ENCODE measurements at places on chromosomes 4 and X.
A peak's percentile ranks its signal among the peaks of the same experiment; 100 is the strongest.

GRCh38 chr4:8176547-8177399 is 18.2 kb upstream of the ABLIM2 start:
- DNase-seq, result peak; percentile 77

- DNase-seq, result no peak
These were observed 191.7 kb downstream of the TLL1 start for GRCh38 chr4:166064721-166065120.

DNA sequence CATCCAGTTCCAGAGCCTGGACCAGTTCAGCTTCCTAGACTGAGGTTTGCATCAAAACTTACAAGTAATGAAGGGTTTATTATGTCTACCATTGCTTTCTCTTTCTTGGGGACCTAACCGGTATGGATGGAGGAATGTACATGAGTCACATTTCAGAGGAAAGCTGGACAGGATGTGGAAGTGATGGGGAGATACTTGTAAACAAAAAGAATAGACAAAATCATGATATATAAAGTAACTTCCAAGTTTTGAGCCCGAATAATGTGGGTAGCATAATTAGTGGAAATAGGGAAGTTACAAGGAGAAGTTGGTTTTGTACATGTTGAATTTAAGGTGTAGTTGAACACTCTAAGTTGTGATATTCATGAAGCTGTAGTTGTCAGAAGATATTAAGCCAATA is 15.0 kb downstream of the FNIP2 start:
- no peak for DNase-seq

- no peak for DNase-seq
These were observed 898.8 kb downstream of the C4orf33 start for GRCh38 chr4:129994715-129995114.

- no peak for DNase-seq
These were observed 187.0 kb downstream of the AFAP1 start for GRCh38 chr4:7752649-7753048.

DNA sequence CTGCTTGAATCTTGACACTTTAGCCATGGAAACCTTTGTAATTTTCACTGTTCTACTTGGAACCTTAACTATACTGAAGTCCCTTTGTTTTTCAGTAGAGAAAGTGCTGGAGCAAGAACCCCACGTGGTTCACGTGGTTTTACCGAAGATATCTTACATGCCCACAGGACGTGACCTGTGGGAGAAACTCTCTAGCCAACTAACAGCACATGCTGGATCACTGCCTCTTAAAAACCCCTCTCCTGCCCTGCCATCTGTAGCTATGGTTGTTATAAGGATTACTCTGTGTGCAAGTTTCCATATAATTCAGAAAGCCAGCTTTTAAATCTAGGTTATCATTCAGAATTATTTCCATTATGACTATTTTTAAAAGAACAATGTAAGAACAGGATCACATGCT is 30.2 kb downstream of the SPANXD start:
- DNase-seq, result no peak

DNA sequence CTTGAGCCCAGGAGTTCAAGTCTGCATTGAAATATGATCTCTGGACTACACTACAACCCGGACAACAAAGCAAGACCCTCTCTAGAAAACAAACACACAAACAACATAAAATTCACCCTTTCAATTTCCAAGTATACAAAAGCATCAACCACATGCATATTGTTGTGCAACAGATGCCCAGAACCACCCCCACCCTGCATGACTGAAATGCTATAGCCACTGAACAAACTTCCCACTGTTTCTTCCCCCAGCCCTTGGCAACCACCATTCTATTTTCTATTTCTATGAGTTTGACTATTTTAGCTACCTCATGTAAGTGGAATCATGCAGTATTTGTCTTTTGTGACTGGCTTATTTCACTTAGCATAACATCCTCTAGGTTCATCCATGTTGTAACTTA is 14.2 kb upstream of the C4orf51 start:
- no peak for DNase-seq

DNA sequence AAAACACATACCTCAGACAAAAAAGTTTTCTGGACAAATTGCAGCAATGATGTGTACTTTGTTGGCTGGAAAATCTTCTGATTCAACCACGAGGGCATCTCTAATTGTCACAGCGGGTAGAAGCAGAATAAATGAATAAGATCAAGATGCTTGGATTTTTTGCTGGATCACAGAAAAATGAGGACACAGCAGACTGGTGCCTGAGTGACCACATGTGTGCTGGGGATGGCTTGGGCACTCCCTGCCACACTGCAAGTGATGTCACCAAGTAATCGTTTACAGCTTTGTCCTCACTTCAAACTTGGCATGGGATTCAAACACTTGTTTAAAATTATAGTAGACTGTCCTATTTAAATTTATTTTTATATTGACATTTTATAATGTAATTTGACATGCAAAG is 557.0 kb downstream of the SPRY1 start:
- DNase-seq, result no peak

- DNase-seq, result no peak
These were observed 89.9 kb downstream of the PTPN13 start for GRCh38 chr4:86683983-86684382.

DNA sequence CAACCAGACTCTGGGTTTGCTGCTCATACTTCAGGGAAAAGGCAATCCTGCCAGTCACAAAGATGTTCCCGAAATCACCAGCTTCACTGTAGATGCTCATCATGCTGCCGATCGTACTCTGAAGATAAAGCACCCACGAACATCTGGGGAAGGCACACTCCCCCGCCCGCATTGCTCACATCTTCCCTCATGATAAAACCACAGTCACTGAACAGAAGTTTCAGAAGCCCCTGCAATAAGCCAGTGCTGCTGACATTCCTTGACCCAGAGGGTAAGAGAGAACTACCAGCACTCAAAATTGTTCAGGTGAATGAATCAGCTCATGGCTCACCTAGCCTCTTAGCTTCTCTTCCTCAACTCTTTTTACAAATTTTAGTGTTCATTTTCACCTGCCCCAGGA is 43.1 kb downstream of the SRPX2 start:
- no peak for DNase-seq

DNA sequence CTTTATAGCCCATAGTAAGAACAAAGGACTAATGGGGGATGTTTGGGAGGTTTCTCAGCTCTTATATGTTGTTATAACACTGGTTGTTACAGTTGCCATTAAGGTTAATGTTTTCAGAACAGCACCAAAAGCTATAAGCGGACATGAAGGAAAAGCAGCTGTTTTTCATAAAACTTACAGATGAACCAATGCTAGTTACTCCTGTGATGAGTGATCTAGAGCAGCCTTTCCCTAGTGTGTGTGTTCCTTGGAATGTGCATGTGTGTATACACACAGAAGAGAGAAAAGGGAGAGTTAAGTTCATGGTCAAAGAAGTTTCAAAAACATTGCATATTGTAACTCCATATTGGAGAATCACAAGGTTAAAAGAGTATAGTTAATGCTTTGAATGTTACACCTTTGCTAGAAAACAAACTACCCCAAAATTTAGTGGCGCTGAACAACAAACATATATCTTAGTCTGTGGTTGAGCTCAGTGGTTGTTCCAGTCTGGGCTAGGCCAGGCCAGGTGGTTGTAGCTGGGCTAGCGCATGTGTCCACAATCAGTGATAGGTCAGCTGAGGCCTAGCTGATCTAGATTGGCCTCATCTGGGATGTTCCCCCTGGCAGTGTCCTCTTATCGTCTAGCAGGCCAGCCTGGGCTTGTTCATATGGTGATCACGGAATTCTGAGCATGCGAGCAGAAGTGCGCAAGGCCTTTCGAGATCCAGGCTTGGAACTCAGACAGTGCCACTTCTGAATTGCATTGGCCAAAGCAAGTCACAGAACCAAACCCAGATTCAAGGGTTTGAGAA is 151.0 kb downstream of the NHS start:
- peak; percentile 61 for DNase-seq

DNA sequence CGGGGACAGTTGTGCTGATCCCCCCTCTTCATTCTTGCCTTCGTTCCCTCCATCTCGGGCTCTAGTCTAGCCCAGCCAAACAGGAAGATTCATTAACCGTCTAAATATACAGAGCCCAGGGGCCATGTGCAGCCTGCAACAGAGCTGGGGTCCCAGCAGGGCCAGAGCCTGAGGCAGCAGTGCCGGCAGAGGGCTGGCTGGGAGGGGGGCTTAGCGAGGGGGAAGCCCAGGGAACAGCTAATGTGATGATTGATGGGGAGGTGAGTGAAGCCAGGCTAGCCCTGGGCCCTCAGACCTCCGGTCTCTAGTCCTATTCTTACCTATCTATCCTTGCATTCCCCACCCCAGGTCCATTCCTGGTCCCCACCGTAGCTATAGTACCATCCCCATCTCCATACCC is 22.3 kb downstream of the EFNB1 start:
- peak; percentile 80 for DNase-seq

- DNase-seq, result no peak
These were observed 229.2 kb upstream of the AFF2 start for GRCh38 chrX:148271263-148271662.

DNA sequence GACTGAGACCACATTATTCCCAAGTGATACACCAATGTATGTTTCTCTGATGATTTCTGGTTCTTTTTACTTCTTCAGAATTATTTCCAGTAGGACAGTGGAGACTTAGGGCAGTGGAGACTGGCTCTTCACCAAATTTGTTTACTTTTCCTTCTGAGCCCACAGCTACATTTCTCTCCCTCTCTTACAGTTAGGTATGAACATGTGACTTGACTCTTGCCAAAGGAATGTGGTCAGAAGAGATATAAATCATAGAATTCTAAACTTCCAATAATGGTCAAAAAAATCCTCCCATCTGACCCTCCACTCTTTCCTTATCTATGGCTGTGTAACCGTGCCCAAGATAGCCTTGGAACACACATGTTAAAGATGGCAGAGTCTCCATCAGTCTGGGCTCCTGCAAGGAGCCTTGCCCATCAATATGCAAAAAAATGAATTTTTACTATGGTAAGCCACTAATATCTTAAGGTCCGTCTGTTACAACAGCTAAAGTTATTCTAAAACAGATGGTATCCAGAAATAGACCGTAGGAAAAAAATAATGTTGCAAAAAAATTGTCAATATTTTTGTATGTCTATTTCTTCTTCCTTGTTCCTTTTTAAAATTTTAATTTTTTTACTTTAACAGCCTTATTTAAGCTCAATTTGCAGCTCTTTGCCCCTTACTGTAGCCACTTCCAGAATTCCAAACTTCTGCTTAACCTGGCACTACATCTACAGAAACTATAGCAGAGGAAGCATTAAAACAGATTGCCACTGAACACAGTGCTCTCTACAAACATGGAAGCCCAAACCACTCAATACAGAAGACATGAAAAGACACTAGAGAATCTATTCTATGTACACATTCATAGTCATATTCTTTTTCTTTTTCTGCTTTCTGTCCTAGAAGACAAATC is 260.7 kb downstream of the COL25A1 start:
- DNase-seq, result no peak

DNA sequence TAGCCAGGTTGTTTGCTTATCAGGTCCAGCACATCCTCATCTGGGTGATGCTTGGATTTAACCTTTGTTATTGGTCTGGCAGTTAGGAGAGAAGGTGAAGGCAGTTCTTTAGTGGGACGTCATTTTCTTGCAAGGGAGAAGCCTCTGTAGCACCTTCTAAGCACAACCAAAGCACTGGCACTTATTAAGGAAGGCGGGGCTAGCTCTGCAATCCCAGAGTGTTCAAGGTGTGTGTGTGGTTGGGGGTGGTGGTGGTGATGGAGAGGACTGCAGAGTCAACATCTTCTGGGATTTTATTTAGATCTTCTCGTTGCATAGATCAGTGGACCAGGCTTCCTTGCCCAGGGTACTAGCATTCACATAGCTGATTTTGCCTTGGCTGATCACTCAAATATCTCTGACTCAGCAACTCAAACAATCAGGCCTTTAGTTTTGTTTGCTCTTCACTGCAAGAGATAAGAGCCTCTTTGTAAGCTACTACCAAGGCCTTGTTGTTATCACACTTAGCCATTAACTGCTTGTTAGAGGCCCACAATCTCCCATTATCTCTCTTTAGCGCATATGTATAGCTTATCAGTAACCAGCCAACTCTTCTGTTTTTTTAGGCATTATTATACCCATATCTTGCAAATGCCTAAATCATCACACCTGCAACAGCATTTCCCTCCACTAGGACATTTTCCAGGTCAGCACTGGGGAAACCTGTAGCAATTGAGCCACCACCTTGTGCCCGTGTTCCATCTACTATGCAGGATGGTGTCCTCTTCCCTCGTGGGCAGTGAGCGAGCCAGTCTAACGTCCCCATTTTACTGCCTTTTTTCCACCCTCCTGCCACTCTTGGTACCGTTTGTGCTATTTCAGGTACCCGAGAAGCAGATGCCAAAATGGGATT is 36.5 kb upstream of the LINC00632 start:
- peak; percentile 19 for DNase-seq

- no peak for DNase-seq
These were observed 65.3 kb upstream of the EFNB1 start for GRCh38 chrX:68763481-68763880.

GRCh38 chr4:84669201-84669600 is 86.3 kb downstream of the CDS1 start:
- DNase-seq, result no peak

DNA sequence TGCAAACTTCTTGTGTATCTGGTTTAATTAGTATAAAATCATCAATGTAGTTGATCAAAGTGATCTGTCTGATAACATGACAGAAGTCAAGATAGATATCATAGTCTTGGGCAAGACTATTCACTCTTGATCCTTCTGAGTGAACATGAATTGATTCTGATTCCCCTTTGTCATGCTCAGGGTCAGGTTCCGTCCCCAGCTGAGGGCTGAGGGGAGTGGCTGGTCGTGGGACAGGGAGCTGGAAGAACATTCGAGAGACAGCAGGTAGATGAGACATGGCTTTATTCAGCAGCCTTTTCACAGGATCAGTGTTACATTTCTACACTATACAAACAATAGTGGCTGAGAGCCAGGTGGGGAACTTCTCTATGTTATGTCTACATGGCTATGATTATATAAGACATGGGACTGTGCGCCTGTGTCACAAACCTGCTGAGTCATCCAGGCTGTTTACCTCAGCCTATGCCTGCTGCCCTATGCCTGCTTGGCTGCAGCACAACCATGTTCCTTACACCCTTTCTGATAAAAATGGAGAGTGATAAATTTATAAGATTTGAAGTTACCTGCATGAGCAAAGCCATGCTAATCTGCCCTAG is 586.9 kb upstream of the NR3C2 start:
- DNase-seq, result peak; percentile 2

Data from ELF-1 (cell line).